Globus pallidus (tissue), 1 donor: ENCODE measurements at places on chromosomes 3 and 15.

- no peak for DNase-seq
These were observed 357.4 kb downstream of the RORA start for GRCh38 chr15:60871731-60872130.

- no peak for DNase-seq
These were observed 229.2 kb downstream of the MFSD1 start for GRCh38 chr3:159030886-159031679.

DNA sequence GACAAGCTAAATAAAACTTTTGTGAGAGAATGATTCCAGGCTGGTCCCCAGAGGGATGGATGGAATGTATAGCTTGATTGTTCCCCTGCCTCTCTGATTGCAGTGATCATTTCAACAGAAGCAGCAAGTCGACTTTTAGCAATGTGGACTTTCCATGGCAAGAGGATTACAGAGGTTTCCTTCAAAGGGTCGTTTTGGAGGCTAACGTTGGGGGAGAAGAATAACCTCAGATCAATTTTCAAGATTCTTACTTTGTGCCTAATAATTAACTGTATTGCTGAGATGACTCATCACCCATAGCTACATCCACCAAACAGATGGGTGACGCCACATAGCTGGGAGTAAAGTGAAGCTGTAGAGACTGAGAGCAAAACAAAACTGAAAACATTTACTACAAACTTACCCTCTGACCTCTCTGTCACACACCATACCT is 79.9 kb downstream of the GTPBP8 start:
- no peak for DNase-seq

DNA sequence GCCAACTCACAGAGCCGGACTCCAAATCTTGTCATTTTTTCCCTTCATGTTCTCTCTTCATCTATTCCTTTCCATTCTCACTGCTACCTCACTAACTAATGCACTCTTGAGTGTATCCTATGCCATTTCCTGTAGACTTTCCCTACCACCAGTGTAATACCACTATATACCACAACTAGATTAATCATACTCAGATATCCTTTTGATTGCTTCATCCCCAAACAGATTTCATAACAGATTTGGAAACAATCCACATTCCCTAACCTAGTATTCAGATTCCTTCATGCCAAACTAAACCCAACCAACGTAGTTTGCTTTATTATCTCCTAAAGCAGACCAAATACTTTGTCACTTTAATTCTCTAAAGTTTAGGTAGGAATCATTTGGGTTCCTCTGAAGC is 2.6 kb upstream of the PLOD2 start:
- no peak for DNase-seq

DNA sequence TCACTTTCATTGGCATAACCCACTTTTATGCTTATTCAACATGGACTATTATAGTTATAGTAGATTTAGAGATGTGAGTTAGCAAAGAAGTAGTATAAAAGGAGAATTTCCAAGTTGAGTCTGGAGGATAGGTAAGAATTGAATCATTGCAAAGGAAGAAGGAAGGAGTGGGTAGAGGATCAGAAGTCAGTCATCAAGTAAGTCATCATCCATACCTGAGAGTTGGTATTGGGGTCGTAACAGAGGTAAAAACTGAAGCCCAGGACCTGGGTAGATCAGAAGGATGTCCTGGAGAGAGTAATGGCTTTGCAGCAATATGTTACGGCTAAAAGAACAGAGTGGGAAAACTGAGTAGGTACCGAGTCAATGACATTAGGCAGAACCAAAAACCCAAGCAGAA is 265.7 kb downstream of the SUCLG2 start:
- no peak for DNase-seq

DNA sequence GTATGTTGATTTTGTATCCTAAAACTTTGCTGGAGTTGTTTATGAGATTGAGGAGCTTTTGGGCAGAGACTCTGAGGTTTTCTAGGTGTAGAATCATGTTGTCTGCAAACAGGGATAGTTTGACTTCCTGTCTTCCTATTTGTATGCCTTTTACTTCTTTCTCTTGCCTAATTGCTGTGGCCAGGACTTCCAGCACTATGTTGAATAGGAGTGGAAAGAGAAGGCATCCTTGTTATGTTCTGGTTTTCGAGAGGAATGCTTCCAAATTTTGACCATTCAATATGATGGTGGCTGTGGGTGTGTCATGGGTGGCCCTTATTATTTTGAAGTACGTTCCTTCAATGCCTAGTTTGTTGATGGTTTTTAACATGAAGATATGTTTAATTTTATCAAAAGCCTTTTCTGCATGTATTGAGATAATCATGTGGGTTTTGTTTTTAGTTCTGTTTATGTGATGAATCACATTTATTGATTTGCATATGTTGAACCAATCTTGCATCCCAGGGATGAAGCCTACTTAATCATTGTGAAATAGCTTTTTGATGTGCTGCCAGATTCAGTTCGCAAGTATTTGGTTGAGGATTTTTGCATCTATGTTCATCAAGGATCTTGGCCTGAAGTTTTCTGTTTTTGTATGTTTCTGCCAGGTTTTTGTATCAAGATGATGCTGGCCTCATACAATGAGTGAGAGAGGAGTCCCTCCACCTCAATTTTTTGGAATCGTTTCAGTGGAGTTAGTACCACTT is 188.1 kb downstream of the MINAR1 start:
- DNase-seq, result no peak

DNA sequence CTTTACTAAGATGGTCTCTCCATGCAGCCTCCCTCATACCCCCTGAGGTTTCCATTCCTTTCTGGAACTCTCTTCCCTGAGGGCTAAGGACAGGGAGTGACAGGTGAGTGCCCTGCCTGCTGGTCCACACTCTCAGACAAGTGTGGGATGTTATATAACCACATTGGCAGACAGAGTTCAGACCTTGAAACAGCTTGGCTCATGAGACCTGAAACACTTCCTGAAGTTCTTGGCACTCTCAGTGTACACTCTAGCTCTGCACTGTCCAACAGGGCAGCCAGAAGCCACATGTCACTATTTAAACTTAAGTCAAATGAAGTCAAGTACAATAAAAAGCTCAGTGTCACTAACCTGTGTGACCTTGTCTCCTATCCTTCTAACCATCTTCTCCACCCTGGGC is 188.5 kb downstream of the ZNF621 start:
- DNase-seq, result no peak

DNA sequence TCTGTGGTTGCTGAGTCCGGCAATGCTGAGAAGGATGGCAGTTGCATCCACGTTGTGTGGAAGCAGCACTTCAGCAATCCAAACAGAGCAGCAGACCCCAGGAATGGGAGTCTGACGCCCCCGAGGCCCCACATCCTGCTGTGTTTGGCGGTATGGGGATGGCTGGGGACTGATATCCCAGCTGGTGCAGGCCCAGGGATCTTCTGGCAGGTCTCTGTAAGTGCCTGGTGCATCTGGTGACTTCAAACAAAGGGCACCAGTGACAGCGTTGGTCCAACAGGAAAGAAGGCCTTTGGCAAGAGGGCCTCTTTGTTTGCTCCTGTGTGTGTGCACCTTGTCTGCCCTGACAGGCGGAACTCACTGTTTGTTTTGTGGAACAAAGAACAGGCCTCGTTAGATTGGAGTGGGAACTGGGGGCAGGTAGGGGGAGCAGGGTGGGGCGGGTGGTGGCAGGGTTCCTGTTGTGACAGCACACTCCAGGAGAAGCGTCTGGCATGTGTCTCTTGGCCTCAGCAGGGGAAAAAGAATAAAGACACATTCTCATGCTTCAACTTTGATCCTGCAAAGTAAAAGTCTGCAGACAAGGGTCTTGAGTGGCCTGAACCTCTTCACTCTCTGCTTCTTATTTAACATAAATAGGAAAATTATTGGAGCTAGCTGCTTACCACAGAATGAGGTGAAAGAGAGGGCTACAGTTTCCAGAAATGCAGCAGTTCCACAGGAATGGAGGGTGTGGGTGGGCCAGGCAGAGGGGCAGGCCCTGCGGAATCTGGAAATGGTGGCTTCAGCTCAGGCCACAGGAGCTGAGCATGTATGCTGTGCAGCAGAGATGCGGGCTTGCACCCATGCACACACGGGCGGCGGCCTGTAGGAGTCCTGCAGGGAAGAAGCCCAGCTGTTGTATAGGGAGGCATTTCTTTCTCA is 94.5 kb upstream of the MYZAP start:
- no peak for DNase-seq

- no peak for DNase-seq
These were observed 7.4 kb upstream of the IQSEC1 start for GRCh38 chr3:13080591-13080990.

DNA sequence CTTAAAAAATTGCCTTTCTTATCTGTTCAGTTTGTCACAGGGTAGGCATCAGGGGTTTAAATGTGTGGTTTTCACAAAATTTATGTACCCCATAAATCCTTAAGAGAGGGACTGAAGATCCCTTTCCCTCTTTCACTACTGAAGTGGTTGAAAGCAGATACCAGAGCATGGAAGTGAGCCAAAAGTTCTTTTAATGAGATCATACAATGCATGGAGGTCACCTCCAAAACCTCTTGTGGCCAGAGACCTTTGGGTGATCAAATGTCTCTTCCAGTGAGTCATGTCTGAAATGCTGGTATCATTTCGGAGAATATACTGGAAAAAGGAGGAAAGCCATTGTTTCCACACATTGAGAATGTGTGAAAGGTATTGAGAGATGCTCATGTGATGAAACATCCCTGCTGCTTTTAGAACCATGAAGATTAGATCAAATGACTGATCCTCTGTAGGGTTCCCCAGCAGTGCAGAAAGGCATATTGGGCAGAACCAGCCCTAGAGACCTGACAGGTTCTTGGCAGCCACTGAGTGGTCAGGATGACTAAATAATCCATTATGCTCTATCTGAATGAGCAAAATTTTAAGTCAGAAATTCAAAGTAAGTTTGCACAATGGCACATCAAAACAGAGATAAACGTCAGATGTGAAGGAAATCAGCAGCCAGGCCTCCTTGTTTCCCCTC is 165.8 kb upstream of the SLC2A2 start:
- DNase-seq, result no peak

DNA sequence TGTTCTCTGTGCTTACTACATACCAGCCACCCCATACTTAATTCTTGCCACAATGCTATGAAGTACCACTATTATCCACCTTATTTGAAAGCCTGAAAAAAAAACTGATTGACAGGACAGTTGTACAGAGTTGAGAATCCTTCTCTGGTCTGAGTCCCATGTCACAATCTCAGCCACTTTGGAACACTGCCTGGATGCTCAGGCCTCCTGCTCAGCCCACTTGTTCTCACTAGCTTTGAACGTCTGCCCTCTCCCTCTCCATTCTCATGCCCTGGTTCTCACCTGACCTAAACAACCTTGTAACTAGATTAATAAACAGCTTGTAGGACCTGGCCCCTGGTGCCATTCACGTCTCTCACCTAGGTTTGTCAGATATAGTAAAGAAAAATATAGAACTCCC is 53.9 kb downstream of the TRIM69 start:
- DNase-seq, result no peak

DNA sequence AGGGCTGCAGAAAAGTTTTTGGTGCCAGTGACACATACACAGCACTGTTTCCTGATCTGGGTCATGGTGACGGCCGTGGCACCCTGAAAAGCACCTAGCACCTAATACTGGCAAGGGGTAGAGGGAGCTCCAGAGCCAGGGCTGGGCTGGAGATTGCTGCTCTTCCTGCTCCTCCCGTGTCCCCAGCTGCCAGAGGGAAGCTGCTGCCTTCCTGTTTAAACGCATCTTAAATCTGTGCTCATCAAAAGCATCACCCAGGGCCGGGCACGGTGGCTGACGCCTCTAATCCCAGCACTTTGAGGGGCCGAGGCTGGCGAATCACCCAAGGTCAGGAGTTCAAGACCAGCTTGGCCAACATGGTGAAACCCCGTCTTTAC is 156.7 kb upstream of the MEF2A start:
- peak; percentile 54 for DNase-seq

DNA sequence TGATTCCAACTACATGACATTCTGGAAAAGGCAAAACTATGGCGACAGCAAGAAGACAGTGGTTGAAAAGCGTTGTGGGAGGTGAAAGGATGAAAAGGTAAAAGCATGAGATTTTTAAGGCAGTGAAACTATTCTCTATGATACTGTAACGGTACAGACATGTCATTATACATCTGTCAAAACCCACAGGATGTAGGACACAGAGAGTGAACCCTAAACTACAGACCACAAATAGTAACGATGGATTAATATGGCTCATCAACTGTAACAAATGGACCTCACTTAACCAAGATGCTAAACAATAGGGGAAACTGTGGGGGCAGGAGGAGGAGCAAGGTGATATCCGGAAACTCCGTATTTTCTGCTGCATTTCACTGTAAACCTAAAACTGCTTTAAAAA is 39.1 kb downstream of the MYO9A start:
- DNase-seq, result no peak

DNA sequence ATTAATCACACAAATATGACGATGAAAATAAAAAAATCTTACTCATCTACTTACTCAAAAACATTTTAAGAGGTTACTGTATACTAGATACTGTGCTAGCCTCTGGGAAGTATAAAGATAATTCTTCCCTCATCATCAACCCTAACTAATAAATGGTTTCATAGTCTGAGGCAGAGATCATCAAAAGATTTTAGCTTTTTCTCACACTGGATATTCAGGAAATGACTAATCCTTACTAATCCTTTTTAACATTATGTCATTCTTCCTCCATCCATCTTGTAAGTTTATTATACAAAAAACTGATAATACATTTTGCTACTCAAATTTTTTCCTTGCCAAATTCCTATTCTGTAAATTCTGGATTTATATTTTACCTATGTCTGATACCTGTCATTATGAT is 29.7 kb downstream of the ACAD11 start:
- no peak for DNase-seq

DNA sequence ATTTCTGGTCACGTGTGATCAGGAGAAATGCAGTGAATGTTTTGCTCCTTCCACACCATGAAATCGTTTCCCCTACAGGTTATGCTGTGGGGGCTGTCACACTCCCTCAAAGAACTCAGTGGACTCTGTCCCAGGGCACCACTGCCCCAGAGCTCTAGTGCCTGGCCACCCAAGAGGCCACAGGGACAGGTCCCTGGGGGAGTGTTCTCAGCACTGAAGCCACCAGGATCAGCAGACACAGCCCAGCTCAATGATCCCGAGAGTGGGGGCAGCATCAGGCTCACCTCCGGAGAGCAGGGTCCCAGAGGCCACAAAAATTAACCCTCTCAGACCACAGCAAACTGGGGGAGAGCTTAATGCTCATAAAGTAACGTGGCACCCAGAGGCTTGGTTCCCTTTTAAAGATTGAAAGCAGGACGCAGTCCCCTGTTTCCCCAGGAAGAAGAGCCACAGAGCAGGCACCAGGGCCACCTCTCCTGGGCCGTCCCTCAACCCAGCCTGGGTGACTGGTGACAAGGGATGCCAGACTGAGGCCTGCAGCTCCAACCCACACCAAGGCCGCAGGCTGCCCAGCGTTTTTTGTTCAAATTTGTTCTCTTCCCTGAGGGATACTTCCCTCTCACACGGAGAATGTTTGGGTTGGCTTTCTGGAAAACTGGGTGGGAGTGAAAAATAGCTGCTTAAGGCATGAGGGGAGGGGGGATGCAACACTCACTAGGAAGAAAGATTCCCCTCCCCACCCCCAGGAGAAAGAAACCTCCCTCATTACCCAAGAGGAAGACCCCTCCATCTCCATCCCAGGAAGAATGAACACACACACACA is 123.3 kb upstream of the IGF1R start:
- no peak for DNase-seq
